NCI-H2081 treated with DMSO at 0.1 percent for 48 hours (cell line): ENCODE measurements at places on chromosomes 16 and 17.

- DNase-seq: no peak
Measured at GRCh38 chr17:69404399-69404798, 10.1 kb upstream of the MAP2K6 start.

DNA sequence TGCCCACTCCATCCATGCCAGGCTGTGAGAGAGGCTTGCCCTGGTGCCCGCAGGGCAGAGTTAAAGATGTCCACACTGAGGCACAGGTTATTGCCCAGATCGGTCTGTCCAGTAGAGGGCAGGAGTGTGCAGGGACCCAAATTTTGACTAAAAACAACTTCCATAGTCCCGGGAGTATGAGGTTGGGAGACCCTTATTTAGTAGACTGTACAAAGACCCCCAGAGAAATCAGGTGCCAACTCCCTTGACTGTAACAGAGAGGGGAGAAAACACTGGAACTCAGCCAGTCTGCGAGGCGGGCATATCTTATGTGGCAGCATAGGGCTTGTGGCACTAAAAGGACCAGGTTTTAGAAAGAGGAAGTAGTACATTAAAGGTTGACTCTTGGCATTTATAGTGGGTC, 43.4 kb downstream of the HNF1B start:
- no peak for DNase-seq

DNA sequence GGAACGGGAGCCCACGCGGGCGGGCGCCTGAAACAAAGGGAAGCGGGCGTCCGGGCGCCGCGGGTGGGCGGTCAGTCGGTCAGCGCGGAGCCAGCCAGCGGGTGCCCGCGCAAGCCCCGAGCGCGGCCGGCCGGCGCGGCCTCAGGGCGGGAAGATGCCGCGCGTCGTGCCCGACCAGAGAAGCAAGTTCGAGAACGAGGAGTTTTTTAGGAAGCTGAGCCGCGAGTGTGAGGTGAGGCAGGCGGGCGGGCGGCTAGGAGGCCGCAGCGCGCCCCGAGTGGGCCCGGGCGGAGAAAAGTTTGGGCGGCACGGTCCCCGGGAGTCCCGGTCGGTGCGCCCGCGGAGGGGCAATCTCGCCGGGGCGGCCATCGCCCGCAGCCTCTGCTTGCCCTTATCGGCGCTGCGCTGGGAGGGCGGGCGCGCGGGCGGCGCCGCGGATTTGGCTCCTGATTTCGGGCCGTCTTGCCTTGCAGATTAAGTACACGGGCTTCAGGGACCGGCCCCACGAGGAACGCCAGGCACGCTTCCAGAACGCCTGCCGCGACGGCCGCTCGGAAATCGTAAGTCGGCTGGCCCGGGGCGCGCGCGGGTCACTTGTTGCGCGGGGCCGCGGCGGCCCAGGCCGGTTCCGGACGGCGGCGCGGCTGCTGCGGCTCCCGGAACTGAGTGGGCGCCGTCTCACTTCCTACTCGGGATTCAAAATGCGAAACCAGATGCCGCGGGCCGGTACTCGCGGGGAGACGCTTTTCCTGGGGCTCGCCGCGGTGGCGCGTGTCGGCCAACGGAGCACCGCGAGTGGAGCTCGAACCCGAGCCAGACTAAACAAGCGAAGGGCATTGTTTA, 526 bp downstream of the CBFB start:
- DNase-seq: no peak

GRCh38 chr17:29546830-29547229, 20.0 kb downstream of the ABHD15 start:
- DNase-seq: no peak

- DNase-seq: no peak
Measured at GRCh38 chr16:85557083-85557970, 55.8 kb upstream of the GSE1 start.

DNA sequence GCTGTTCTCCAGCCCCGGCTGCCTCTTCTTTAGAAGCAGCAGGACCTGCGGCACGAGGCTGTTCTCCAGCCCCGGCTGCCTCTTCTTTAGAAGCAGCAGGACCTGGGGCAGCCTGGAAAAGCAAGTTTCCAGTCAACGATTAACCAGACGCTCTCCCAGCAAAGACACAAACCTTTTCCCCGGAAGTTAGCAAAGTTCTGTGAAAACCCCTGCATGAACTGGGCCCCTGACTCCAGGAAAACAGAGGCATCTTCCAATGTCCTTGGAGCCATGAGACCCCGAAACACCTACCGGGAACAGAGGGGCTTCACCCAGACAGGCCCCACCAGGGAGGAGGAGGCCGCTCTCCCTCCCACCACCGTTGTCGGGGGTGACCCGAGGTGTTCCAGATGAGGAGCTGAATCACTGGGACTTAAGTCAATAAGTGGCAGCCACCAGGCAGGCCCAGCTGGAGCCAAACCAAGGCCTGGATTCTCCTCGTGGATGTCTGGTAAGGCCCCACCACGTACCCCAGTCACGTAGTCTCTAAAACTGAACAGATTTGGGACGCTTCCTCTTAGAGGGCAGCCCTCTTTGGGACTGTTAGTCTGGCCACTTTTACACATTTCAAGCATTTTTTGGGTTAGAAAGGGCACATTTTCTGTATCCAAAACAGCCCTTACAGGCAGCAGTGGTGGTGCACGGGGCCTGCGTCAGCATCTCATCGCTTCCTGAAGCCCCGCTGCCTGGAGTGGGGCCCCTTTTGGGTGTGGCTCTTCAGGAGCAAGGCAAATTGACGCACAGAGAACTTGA, at the start of gene RPH3AL:
Gene RPH3AL, minus strand, starts transcription at position 387 of the 792 bp plus-strand sequence. CDS start 25,264 bp downstream, outside the sequence.
- DNase-seq: no peak

DNA sequence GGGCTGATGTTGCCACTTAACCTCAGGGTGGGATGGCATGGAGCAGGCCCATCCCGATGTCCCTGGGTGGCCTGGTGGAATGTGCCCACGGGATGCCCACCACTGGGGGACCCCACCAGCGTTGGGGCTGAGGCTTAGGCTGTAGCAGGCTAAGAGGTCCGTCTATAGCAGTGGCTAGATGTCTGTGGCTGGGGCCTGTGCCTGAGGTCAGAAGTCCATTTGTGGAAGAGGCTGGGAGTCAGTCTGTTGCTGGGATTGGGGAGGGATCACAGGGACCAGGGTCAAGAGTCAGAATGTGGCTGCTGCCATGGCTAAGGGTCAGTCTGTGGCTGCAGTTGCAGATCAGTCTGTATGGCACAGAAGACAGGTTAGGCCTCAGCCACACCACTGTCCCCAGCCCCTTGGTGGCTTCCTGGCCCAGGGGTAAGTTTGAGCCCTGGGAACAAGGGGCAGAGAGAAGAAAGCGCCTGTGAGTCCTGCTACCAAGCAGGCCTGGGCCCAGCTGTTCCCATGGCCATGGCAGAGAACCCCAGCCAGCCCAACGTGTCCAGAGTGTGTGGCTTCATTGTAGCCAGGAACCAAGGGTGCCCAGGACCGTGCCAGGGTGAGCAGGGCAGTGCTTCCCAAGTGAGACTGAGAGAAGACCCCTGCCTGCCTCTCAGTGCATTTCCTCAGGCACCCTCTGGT, 35.7 kb downstream of the RAI1 start:
- no peak for DNase-seq
